Left ventricle myocardium superior (tissue), 1 donor: ENCODE measurements at places on chromosomes 16 and 17. TPM values are rescaled to one million over a fixed set of nuclear protein-coding genes. Genes with fewer than 3 reads are reported as not detected.

DNA sequence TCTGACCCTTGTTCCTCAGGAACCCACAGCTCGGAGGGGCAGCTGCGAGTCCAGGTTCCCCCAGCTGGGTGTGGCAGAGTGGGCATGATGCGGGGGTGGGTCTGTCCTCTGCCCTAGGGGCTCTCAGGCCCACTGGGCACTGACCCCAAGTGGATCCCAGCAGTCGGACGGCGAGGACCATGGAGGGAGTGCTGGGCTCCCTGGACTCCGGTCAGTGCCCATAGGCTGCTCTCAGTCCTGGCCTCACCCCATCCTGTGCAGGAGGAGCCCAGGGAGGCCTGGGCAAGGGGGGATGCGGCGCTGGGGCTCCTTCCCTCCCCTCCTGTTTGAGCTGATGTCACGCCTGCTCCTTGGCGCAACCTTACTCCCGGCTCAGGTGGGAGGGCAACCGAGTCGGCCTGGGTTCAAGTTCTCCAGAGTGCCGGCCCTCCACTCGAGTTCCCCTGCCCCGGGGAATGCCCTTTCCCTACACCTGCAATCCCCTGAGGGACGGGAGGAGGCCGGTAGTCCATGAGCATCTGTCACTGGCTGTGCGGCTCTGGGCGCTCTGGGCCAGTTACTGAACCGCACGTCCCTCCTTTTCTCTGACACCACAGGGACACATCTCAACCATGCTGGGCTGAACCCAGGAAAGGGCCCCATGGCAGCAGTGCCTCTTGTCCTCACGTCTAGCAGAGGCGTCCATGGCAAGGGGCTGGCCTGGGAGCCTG lies 52.6 kb upstream of the ACSF3 start:
- peak; percentile 20 for DNase-seq

Gene CMTM3
- 10.6 TPM for total RNA-seq

GRCh38 chr16:68756239-68756915 lies 19.3 kb downstream of the CDH1 start:
- no peak for DNase-seq

GRCh38 chr16:22366889-22367288 lies 7.5 kb downstream of the CDR2 start:
- no peak for DNase-seq

Gene NPIPA3
- total RNA-seq: 2.3 TPM
